Activated CD4-positive, alpha-beta T cell treated with anti-CD3 and anti-CD28 coated beads for 48 hours (primary cell): ENCODE measurements at places on chromosomes 2 and 18.
A peak's percentile ranks its signal among the peaks of the same experiment; 100 is the strongest.

GRCh38 chr2:196205881-196206435 is 34.6 kb upstream of the STK17B start:
- DNase-seq = no peak

- DNase-seq = no peak
Observed at GRCh38 chr2:171655586-171655985, 31.7 kb upstream of the DYNC1I2 start.

GRCh38 chr2:177289824-177290628 is 25.5 kb upstream of the NFE2L2 start:
- peak; percentile 20 for DNase-seq

GRCh38 chr2:69335311-69335710 is 51.7 kb downstream of the GFPT1 start:
- no peak for DNase-seq

DNA sequence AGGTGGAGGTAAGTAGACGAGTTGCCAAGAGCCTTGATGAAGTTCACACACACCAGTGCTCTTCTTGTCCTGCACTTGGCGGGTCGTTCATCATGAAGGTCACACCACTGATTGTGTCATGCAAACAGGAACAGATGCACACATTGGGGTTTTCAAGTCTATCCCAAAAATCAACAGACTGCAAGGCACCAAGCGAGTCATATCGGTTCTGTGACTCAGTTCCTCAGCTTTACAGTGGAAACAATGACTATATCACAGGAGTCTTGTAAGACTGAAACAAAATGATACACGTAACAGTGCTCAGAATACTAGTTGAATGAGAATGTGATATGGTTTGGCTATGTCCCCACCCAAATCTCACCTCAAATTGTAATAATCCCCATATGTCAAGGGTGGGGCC is 526.9 kb upstream of the ID2 start:
- DNase-seq = peak; percentile 57

- peak; percentile 18 for DNase-seq
Observed at GRCh38 chr2:8986327-8986976, 17.0 kb downstream of the MBOAT2 start.

- DNase-seq = no peak
Observed at GRCh38 chr18:33579349-33580215, 1.6 kb downstream of the ASXL3 start.

GRCh38 chr2:26720322-26721114 is 28.0 kb downstream of the KCNK3 start:
- DNase-seq = no peak

GRCh38 chr2:201441409-201441808 is 9.8 kb downstream of the TRAK2 start:
- no peak for DNase-seq

DNA sequence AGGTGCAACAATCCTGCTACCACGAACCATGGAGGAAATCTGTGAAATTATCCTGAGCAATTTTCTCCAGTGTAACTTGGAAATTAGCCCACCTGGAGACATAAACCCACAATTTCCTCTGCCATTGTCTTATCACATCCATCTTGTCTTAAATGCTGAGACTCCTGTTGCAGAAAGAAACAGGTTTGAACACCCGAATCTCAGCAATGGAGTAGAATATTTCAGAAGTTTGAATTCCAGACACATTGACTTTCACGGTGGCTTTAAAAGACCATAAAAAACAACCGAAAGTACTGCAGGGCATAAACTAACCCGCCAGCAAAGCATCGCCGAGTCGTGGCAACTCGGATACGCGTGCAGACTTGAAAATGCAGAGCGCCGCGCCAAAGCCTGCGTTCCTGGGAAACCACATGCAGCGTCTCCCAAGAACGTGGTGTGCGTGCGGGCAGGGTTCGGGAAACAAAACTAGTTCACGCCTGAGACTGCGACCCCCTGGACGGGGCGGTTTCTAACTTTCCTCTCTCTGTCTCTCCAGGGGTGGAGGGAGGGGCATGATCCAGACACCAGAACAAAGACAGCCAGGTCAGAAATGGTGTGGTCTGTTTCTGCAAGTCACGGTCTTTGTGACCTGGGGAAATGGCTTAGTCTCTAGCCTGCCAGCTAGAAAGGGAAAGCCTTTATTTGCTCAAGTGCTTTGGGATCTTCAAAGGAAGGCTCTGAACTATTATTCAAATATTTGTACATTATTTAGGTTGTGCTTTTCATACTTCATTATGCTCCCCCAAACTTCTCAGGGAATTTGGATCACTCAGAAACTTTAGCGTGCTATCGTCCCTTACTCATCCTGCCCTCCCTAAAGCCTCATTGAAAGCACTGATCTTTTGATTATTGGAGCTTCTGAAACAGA is 26.9 kb upstream of the KCTD1 start:
- peak; percentile 11 for DNase-seq

DNA sequence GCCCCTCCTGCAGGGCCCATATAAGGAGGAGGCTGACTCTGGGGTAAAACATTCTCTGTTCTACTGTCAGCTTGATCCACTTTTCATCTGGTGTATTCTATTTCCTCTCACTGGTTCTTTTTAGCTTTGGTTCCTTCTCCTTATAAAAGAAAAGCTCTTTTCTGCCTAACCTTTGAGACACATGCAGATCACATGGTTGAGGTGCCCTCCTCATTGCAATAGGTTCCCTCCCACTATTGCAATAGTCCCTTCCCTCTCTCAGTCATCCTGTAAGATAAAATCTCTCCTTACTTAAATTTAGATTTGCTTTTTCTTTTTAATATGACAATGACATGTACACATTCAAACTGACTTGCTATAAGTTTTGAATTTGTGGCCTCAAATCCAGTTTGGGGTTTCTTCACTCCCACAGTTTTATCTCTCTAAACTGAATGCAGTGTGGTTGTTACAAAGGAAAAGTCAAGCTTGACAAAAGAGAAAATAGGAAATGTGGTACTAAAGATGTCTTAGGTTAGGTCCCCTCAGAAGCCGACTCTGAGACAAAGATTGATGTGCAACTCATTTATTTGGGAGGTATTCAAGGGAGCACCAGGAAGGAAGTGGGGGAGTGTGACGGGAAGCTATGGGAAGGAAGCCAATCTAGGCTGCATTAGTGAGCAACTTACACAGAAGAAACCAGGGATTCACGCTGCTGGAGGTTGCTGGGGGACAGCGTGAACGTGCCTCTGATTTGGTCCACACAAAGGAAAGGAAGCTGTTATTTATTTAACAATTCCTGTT is 127.6 kb upstream of the LINC00305 start:
- DNase-seq = no peak

- no peak for DNase-seq
Observed at GRCh38 chr18:58051765-58052460, 7.9 kb downstream of the NEDD4L start.

- DNase-seq = peak; percentile 52
Observed at GRCh38 chr2:202034249-202035088, 814 bp downstream of the FZD7 start.

DNA sequence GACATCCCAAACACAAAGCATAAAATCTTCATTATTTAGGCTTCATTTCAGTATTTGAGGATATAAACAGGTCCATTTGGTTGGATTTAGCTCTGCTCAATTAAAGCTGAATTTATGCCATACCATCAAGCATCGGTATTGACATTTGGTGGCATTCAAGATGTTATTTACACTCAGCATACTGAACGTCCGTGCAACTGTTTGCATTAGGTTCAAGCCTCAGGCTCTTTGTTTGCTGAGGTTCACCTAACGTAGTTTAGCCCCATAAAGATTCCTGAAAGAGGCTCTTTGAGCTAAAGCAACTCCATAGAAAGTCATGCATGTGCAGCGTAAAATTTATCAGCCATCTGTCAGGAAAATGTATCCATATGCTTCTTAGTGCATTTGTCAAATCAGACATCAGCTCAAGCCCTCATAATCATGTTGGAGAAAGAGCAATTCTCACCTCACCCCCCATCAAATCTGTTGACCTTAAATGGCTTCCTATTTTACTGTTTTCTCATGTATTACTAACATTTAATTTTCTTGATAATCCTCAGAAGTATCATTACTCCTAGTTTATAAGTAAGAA is 366.9 kb downstream of the EPHA4 start:
- DNase-seq = no peak

DNA sequence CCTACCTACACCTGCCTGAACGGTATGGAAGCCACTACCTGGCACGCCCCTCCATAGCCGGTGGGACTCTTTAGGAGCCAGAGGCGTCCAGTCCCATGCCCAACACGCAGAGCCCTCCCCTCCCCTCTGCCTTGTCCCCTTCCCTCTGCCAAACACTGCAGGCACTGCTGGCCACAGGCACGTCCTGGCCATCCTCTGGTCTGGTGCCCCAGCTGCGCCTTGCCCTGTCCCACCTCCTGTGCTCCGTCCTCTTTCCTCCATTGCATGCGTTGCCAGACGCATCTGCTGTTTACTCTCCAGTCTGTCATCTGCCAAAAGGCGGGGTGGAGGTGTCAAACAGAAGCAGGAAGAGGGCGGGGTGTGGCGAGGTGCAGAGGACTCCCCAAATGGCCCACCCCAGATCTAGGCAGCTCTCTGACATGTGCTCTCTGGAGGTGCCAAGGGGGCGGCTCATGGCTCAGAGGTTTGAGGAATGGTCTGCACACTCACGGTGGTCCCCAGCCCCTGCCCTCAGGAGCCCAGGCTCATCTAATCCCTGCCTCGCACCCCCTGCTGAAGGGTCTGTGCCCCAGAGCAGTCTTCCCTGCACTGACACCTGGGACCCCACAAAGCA is 45.1 kb downstream of the HS6ST1 start:
- no peak for DNase-seq

GRCh38 chr18:27838225-27838624 is 338.7 kb downstream of the CDH2 start:
- no peak for DNase-seq

- no peak for DNase-seq
Observed at GRCh38 chr2:6081955-6082624, 389.9 kb downstream of the SOX11 start.

DNA sequence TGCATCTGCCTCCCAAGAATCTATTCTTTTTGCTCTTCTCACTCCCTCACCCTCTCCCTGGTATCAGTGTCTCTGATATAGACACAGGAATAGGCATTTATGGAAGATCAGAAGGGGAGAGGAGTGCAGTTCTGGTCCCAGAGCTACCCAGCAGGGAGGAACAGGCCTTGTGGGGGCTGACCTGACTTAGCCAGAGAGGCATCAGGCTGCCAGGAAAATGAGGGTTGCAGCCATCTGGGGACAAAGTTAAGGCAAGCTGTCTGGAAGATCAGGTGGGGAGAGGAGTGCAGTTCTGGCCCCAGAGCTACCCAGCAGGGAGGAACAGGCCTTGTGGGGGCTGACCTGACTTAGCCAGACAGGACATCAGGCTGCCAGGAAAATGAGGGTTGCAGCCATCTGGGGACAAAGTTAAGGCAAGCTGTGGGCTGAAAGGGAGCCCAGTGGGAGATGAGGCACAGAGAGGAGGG is 69.9 kb upstream of the HK2 start:
- DNase-seq = no peak

GRCh38 chr18:6564950-6565814 is 150.5 kb upstream of the L3MBTL4 start:
- DNase-seq = no peak

- no peak for DNase-seq
Observed at GRCh38 chr2:241864850-241865213, 4.7 kb upstream of the RTP5 start.

- DNase-seq = no peak
Observed at GRCh38 chr2:160043265-160043664, 19.1 kb downstream of the PLA2R1 start.

GRCh38 chr2:18525236-18525635 is 35.2 kb downstream of the RDH14 start:
- no peak for DNase-seq

DNA sequence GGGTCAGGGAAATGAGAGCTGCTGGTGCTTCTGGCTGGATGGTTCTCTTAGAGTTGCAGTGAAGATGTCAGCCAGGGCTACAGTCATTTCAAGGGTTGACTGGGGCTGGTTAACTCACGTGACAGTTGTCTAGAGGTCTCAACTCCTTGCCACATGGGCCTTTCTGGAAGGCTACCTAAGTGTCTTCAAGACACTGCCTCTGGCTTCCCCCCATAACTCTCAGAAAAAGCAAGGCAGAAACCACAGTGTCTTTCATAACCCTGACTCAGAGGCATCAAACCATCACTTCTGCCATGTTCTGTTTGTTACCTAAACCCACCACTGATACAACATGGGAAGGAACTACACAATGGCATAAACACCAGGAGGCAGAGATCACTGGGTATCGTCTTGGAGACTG is 828.9 kb downstream of the EPHA4 start:
- DNase-seq = no peak

- no peak for DNase-seq
Observed at GRCh38 chr2:16175247-16175825, 235.0 kb downstream of the MYCN start.

- DNase-seq = no peak
Observed at GRCh38 chr2:233119123-233119522, 59.0 kb downstream of the INPP5D start.

DNA sequence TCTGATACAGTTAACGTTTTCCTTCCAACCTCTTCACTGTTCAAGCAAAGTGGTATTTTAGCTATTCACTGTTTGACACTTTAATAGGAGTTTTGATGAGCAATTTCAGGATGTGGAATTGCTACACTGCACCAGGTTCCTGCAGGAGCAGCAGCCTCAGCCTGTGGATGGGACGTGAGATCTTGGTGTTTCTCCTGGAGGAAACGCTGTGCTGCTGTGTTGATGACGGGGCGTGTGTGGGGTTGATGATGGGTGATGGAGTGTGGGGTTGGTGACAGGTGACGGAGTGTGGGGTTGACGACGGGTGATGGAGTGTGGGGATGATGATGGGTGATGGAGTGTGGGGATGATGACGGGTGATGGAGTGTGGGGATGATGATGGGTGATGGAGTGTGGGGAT is 98.9 kb downstream of the RTP5 start:
- DNase-seq = no peak

GRCh38 chr2:128537646-128538045 is 219.0 kb upstream of the HS6ST1 start:
- DNase-seq = no peak

- DNase-seq = no peak
Observed at GRCh38 chr2:118644190-118644589, 203.3 kb downstream of the EN1 start.

GRCh38 chr18:59197636-59198035 is 22.3 kb upstream of the GRP start:
- DNase-seq = no peak
